ENCODE measurements at places on chromosomes 1 and 21.
A peak's percentile ranks its signal among the peaks of the same experiment; 100 is the strongest.

GRCh38 chr1:25486602-25487001, 55.9 kb downstream of the MACO1 start:
- DNase-seq, result peak; percentile 33

DNA sequence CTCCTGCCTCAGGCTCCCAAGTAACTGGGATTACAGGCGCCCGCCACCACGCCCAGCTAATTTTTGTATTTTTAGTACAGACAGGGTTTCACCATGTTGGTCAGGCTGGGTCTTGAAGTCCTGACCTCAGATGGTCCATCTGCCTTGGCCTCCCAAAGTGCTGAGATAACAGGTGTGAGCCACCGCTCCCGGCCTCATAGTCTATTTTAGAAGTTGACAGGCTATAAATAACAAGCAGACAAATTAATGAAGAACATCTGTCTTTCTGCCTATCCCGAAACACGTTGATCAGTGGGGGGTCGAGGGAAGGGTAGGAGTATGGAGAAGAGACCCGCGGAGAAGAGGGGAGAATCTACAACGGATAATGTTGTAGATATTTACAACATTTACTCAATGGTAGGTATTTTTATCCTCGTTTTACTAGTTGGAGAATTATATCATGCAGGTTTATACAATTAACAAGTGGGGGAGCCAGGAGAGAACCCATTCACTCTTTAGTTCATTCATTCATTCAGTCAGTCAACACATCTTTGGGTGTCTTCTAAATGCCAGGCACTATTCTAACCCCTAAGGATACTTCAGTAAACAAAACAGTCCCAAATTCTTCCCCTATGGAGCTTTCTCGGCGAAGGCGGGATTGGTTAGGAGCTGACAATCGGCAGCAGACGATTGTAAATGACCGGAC, 497 bp upstream of the IFNAR2 start:
- DNase-seq, result no peak

DNA sequence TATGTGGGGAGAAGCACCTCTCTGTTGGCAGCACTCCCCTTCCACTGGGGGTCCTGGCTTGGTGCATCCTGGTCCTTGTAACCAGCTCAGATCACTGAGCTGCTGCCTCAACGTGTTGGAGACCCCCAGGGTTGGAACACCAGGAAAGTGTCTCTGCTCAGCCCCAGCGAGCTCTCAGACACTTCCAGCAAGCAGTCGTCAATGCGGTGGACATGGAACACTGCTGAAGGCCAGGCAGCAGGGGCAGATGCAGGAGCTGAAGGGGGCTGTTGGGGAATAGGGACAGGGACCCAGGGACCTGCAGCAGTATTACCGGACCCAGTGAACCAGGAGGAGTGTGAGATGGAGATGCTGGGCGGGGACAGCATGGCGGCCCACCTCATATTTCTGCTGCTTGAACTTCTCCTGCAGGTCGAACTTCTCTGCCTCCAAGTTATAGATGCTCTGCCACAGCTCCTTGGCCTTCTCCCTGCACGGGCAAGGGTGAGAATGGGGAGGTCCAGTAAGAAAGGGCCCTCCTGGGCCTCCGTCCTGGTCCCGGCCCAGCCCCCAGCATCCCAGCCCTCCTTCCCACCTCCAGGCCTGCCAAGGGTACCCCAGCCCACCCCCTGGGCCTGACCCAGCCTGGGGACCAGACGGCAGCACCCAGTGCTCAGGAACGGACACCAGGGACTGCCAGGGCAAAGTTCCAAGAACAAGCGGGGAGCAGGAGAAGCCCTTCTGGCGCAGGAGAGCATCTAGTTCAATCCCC, 16.4 kb downstream of the TNNT2 start:
- DNase-seq, result peak; percentile 64

GRCh38 chr1:212247179-212247721, 38.0 kb upstream of the PPP2R5A start:
- no peak for DNase-seq

- no peak for DNase-seq
Observed at GRCh38 chr1:103948526-103948925, 198.8 kb downstream of the AMY1C start.

DNA sequence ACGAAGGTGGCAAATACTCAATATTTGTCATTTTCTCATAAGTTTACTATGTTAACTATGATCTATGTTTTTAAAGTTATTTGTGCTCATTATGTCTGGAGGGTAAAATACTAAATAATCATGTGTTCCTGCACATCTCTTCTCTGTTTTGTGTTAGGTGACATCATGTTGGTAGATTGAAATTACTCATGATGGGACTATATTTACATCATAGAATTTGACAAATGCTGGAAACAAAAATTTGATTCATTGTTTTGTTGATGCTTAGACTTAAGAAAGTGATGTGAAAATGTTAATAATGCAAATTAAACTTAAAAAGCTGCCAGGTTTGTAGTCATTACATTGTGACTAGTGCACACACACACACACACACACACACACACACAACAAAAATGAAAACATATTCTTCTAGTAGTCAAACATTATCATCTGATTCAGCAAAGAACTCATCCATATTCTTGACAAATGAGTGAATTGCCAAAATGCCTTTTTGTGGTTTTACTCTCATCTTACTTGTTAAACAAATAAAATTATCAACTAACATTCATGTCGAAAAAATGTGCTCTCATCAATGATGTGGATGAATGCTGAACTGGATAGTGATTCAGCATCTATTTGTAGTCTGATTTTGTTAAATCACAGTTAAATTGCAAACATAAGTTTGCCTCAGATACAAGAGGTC, 870.7 kb downstream of the BRINP3 start:
- DNase-seq, result no peak

GRCh38 chr1:50196081-50196480, 87.4 kb downstream of the ELAVL4 start:
- DNase-seq, result no peak

GRCh38 chr1:56849750-56850149, 4.8 kb upstream of the C8A start:
- no peak for DNase-seq

GRCh38 chr1:198601936-198602889, 36.6 kb upstream of the PTPRC start:
- DNase-seq, result no peak

DNA sequence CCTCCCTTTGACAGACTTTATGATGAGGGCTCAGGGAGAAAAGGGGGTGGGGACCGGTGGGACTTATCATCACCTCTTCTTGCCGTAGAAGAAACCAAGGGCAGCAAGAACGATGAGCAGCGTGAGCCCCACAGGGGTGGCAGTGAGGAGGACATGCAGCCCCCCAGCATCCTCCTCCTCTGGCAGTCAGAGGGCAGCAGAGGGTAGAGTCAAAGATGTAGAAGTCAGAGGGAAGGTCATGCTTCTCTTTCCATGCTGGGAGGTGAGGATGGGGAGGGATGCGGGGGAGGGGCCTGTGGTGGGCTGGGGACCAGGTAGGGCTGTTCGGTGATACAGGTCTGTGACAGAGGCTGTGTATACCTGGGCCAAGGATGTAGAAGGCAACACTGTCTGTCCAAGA, 14.8 kb downstream of the INSRR start:
- no peak for DNase-seq

DNA sequence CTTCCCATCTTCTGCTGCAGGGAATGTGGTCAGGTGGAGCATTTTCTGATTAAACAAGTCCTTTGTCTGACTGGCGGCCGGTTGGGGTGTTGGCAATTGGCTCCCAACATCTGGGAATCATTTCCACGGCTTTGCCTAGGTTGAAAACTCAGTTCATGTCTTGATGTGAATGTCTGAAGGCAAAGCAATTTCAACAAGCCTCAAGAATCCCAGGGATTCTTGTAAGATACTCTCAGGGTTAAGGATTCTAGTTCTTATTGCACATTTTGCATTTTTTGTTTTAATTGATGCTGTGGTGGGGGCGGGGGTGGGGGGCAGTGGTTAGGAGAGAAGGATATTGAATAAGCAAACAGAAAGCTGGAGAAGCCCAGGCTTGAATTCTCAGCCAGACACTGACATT, 273.9 kb downstream of the KIF26B start:
- no peak for DNase-seq

GRCh38 chr1:153985341-153985912, 712 bp downstream of the RAB13 start:
- DNase-seq, result no peak

DNA sequence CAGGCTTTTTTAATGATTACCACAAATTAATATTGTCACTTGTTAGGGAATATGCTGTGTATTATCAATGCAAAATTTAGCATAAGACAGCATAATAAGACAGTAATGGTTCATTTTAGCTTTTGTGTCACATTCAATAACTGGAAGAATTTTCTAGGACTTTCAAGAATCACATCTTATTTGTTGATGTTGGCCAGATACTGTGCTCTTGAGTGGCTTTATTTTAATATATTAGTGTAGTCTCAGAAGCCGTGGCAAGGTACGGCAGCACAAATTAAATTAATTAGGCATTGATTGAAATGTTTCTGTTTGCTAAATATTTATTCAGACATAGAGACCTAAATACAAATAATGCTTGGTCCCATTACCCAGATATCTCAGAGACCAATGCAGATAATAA, 10.4 kb downstream of the IFI44L start:
- no peak for DNase-seq

DNA sequence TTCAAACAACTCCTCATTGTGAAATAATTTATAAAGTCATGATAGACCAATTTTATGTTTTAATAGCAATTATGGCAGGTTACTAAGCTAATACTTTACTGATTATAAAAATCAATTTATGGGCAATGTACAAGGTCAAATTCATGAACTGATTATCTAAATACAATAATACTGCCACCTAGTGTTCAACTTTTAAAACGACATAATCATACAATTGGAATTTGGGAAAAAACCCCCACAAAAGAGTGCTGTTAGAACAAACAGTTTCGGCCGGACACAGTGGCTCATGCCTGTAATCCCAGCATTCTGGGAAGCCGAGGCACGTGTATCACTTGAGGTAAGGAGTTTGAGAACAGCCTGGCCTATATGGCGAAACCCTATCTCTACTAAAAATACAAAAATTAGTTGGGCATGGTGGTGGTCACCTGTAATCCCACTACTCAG, 14.0 kb downstream of the GTF2B start:
- DNase-seq, result peak; percentile 75

GRCh38 chr1:218377143-218377660, 32.1 kb downstream of the TGFB2 start:
- DNase-seq, result no peak

GRCh38 chr1:62901650-62902049, 117.7 kb downstream of the ATG4C start:
- no peak for DNase-seq

DNA sequence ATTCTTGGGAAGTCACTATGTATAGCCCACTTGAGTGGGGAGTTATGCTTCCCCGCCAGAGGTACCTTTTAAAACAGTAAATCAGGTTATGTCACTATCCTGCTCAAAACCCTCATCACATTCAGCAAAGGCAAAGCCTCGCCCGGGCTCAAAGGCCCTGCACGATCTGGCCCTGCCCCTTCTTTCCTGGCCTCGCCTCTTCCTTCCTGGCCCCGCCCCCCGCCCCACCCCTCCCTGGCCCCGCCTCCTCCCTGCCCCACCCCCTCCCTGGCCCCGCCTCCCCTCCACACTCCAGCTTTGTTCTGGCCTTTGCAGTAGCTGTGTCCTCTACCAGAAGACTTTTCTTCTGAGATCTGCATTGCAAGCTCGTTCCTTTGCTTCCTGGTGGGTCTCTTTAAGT, 6.6 kb downstream of the LDLRAD2 start:
- no peak for DNase-seq
